NB4 (cell line): ENCODE measurements at places on chromosomes 7 and 10.

DNA sequence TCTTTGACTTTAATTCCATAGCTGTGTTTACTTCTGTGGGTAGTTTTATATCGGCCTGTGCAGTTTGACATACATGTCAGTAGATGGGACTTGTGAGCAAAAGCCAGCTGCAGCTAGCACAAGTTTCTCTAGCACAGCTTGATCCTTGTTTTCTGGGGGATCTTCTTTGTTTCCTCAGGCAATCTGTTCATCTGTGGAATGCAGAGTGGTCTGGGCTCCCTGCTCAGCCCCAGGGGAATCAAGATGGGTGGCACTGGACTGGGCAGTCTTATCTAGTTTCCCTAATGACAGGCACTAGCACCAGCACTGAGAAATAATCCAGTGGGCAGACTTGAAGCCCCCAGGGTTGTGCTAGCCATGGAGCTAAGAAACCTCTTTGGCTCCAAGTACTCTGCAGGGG, 40.8 kb downstream of the CYP2C19 start:
- DNase-seq = no peak

DNA sequence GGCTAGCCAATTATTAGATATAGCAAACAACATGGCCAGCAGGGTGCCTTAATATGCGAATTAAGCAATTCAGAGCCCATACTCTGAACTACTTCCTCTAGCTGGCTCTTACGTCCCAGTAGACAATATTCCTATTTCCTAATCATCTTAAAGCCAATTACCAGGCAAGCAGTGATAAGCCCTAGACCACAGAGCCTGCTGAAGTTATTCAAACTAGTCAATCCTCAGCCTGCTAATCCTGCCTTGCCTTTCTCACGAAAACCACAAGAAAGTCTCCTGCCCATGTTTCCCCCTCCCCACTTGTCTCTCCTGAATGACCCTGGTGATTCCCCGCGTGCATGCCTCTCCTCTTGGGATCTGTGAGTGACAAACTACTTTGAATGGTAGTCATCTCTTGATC, 86.8 kb upstream of the CACNA2D1 start:
- peak; percentile 36 for DNase-seq

DNA sequence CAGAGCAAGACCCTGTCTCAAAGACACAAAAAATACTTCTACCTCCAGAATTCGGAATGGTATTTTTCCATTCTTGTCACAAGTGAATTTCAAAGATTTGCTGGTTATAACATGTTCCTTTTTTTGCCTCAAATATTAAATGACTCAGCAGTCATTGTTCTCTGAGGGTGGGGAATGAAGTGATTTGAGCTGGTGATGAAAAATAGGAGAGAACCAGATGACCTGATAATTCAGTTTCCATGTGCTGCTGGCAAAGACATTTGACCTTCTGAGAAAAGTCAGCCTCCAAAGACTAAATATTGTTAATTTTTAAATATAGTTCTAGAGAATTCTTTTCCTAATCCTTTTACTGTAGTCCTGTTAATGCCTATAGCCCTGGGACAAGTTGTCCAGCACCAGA, 78.9 kb downstream of the CACNB2 start:
- DNase-seq = no peak

DNA sequence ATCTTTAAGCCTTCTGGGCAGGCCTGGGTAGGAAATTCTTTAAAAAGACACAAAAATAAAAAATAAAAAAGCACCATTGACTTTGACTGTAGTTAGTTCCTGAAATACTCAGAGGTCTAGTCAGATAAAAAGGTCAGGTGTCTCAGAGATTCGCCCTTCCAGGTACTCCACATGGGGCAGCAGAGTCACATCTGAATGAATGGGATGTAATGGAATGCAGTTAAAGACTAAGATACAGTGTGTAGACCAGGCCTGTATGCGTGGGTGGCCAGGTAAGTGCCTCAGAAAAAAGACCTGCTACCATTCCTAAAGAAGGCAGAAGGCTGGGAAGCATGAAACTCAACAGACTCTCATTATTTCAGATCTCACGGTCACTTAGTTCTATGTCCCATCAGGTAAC, 68.6 kb upstream of the SEM1 start:
- DNase-seq = no peak

- no peak for DNase-seq
Observed at GRCh38 chr10:1567152-1567551, 170.2 kb downstream of the ADARB2 start.

- DNase-seq = no peak
Observed at GRCh38 chr10:28036587-28036986, 37.7 kb upstream of the ODAD2 start.

GRCh38 chr7:148031811-148032210, 558.8 kb upstream of the C7orf33 start:
- DNase-seq = no peak

- peak; percentile 1 for DNase-seq
Observed at GRCh38 chr10:35822316-35822715, 180.2 kb upstream of the FZD8 start.

- DNase-seq = peak; percentile 5
Observed at GRCh38 chr10:51273574-51273973, 199.3 kb downstream of the PRKG1 start.

DNA sequence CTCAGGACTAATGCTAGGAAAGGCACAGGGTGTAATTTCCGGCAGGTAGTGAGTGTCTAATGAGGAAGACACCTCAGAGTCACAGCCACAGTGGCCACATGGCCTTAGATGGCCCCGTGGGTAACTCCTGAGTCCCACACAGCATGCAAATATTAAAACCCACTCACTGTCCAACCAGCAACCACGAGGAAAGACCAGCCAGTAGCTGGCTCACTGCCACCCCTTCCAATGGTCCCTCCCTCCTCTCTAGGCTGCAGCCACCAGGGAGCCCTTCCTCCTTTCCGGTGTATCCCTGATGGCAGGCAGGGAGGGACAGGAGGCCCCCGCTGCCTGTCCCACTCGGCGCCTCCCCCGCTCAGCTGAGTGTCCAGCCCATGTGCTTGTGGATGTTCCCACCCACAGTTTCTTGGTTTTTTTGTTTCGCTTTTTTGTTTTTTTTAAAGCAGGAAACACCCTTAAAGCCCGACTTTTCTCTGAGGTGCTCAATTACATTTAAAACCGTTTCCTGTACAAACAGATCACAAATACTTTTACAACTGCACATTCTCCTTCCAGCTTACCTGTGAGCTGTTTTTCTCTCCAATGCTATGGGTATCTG, 9.2 kb downstream of the BNIP3 start:
- DNase-seq = peak; percentile 57

DNA sequence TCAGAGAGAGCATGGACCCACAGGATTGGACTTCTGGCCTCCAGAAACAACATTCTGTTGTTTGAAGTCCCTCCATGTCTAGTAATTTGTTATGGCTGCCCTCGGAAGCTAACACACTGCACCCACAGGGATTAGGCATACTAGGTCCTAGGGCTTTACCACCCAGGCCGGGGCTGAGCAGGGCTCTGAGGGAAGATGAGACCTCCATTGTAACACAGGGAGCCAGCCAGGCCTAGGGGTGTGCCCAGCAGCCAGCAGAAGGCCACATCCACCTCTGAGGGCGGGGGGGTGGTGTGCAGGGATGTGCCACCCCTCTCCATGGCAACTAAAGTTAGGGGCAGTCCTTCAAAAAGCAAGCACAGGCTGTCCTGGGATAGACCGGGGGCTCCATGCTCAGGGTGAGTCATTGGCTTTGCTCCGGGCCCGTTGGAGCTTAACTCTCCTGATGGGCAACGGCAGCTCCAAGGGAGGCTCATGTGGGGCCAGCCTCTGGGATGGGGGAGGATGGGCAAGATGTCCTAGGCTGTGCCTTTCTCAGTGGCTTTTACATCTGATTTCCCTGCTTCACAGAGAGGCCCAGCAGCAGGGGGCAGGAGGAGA, 96.6 kb upstream of the GPR26 start:
- no peak for DNase-seq

DNA sequence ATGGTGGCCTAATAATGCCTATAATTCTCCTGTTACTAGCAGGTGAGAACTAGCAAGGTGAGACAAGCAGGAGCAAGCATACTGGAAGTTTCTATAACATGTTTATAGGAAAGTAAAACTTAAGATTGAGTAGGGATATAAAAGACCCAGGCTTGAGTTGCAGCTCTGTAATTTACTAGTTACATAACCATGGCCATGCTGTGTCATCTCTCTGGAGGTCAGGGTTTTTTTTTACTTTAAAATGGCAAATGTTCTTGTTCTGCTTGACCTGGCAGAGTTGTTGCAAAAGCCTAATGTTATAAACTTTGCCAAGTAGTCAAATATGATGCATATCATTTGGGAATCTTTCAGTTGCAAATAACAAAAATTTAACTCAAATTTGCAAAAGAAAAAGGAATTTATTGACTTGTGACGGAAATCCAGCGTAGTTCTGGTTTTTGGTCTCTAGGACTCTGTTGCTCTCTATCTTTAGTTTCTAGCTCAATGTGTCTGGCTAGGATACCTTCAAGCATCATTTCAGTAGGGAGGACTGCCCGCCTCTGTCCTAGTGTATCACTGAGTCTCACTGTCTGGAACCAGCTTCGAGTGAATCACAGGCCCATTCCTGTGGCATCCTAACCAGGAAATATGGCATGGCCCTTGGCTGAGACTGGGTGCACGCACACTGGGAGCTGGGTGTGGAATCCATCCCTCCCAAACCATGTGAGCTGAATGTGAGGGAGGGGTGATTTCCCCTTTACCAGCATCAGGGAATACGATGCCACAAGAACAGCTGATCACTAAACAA, 67.9 kb downstream of the ADAM22 start:
- no peak for DNase-seq

DNA sequence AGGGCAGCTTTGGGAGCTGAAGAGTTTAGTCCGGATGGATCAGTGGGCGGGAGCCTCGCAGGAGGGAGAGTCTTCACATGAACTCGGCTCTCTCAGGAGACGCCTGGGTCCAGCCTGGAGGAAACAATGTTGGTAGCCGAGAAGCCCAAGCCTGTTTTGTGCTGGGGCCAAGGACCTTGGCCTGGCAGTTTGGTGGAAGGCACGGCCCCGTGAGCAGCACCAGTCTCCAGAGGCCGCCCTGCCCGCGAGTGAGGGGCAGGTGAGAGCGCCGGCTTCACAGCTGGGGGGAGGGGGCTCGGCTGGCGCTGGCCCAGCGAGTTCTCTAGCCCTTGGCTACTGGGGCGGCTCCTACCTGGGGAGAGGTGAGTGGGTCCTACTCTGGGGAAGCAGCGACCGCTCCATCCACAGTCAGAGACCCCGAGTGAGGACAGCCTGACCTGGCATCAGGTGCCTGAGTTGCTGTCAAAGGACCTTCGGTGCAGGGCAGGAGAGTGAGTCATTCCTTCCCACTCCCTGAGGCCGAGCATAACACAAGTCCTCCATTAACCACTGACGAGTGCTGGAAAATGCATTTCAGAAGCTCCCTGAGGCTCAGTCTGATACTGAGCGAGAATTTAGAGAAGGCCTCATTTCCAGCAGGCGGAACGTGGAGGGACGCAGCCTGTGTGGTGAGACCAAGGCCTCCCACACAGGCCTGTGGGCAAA, 89.3 kb upstream of the DIP2C start:
- no peak for DNase-seq

GRCh38 chr10:105797234-105797890, 1156.3 kb downstream of the SORCS3 start:
- peak; percentile 56 for DNase-seq

DNA sequence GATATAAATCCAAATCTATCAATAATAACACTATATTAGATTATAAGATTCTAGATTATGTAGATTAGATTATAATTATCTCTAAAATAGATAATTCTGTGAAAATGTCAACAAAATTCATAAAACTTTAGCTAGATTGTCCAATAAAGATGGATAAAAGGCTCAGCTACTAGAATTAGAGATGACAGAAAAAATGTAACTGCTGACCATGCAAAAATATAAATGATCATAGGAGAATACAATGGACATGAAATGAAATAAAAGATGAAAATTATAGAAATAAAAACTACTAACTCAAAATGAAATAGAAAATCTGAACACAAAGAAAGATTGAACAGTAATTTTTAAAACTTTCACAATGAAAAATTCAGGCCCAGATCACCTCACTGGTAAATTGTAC, 1332.1 kb upstream of the CELF2 start:
- DNase-seq = no peak
